HCT116 (cell line): ENCODE measurements at places on chromosomes 7 and 10. TPM values are rescaled to one million over a fixed set of nuclear protein-coding genes. Genes with fewer than 3 reads are reported as not detected.
A peak's percentile ranks its signal among the peaks of the same experiment; 100 is the strongest.

DNA sequence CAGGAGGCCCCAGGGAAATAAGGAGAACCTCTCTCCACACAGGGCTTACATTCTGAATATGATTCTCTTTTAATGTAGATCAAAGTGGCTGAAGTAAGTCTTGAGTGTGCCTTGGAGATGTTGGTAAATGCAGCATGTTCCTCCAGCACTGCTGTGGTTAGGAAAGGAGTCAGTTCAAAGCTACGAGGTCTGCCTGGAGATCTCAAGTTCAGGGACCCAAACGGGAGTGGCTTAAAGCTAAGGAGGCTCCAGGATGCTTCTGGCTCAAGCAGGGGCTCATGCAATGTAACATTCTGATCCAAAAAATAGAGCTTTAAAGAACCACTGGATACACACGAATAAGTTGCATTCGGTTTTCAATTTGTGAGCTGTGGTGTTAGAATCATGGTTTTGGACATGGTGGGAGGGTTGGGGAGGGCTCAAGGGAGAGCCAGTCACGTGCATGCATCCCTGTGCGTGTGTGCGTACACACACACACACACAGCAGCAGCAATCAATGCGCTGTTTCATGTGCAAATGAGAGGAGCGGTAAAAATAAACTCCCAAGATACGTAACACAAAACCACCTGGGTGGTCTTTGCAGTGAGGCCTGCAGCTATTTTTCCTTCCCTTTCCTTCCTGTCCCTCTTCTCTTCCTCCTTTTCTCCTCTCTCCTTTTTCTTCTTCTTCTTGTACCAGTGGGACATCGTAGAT is 70.5 kb downstream of the AOAH start:
- DNase-seq, result no peak

DNA sequence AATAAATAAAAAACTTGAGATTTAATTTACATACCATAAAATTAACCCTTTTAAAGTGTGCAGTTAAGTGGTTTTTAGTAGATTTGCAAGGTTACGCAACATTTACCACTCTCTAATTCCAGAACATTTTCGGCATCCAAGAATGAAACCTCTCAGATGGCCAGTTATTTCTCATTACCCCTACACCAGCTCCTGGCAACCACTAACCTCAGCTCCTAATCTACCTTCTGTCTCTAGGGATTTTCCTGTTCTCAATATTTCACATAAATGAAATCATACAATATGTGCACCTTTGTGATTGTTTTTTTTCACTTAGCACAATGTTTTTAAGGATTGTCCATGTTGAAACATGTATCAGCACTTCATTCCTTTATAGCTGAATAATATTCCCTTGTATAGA is 45.1 kb downstream of the INPP5F start:
- DNase-seq, result no peak

- no peak for DNase-seq
Measured at GRCh38 chr7:118372530-118372929, 148.0 kb downstream of the ANKRD7 start.

- no peak for DNase-seq
Measured at GRCh38 chr10:28047061-28047460, 48.2 kb upstream of the ODAD2 start.

- peak; percentile 8 for DNase-seq
Measured at GRCh38 chr10:48885376-48885775, 54.3 kb downstream of the LRRC18 start.

DNA sequence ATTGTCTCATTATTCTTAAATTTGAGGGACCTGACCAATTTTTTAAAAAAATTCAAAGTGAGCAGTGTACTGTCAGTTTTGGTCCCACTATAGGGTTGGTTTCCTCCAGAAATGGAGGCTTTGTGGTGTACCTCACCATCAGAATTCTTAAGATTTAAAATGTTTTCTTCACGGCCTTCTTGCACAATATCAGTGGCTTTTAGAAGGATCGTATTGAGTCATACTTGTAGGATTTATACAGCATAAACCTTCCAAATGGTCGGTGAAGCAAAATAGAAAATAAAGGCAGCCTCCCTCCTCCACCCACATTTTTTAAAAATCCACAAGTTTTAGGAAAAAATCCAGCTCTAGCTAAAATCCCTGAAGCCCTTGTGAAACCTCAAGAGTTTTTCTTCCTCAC is 126.4 kb downstream of the RNLS start:
- DNase-seq, result no peak

Gene CHN2
- 2.1 TPM for total RNA-seq

Gene HOGA1
- 1.6 TPM for total RNA-seq
